ENCODE measurements at places on chromosomes 1 and 21.

DNA sequence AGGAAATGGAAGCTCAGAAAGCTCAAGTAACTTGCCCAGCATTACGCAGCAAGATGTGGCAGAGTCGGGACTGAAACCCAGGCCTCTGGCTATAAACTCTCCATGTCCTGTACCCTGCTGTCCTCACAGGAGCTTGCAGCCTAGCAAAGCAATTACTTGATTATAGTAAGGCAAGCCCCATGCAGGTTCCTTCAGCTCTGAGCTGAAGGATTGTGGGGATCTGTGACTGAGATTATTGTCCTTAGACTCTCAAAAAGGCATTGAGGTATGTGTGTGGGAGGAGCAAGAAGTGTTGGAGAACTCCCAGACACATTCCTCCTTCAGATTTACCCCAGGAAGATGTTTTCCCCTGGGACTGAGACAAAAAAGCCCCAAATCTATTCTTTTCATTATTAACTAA lies 124.0 kb upstream of the SPATA6 start:
- no peak for DNase-seq

GRCh38 chr1:20381045-20381641 lies 90.5 kb downstream of the VWA5B1 start:
- DNase-seq, result no peak

GRCh38 chr21:46425571-46425970 lies 33.1 kb upstream of the DIP2A start:
- DNase-seq, result peak; percentile 31

DNA sequence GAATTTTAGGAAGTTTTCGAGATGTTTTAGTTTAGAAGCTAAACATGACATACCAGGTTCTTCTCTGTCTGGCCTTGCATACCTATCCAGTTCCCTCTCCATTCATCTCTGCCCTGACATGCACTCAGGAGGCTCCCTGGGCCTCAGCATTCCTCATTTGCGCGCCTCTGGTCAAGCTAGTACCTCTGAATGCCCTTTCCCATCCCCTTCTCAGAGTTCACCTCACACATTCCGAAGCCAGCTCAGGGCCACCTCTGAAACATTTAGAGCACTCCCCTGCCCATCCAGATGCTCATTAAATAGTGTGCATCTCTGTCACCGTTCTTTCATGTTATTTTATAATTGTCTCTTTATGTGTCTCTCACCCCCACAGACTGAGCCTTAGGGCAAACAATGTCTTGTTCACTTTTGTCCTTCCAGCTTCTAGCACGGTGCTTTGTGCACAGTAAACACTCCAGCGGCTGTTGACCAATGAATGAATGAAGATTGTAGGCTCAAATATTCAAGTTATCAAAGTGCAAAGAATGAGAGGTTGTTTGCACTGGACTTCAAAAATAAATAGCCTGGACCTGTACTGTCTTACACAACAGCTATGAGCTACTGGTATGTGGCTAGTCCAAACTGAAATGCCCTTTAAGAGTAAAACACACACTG lies 1.2 kb upstream of the DHCR24 start:
- DNase-seq, result no peak

DNA sequence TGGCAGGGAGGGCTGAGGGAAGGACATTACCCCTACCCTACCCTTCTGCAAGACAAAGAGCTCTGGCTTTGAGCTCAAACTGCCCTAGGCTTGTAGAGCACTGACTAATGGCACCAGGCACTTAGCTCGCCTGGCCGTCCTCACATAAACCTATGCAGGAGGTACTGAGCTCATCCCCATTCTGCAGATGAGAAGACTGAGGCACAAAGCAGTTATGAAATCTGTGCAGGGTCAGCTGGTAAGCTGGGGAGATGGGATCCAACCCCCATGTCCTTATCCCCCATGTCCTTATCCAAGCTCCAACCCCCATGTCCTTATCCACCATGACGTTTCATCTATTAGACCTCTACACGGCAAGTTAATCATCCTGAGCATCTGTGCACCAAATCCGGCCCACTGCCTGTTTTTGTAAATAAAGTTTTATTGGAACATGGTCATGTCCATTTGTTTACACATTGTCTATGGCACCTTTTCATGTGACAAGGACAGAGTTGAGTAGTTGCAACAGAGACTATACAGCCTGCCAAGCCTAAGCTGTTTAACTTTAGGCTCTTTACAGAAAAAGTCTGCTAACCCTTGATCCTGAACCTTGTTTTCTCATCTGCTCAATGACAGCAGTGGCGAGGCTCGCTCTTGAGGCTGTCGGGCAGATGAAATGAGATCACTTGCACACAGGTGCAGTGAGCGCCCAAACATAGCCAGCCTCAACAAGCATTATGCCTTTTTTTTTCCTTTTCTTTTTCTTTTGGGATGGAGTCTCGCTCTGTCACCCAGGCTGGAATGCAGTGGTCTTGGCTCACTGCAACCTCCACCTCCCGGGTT lies 86.8 kb downstream of the FBXO2 start:
- DNase-seq, result no peak

DNA sequence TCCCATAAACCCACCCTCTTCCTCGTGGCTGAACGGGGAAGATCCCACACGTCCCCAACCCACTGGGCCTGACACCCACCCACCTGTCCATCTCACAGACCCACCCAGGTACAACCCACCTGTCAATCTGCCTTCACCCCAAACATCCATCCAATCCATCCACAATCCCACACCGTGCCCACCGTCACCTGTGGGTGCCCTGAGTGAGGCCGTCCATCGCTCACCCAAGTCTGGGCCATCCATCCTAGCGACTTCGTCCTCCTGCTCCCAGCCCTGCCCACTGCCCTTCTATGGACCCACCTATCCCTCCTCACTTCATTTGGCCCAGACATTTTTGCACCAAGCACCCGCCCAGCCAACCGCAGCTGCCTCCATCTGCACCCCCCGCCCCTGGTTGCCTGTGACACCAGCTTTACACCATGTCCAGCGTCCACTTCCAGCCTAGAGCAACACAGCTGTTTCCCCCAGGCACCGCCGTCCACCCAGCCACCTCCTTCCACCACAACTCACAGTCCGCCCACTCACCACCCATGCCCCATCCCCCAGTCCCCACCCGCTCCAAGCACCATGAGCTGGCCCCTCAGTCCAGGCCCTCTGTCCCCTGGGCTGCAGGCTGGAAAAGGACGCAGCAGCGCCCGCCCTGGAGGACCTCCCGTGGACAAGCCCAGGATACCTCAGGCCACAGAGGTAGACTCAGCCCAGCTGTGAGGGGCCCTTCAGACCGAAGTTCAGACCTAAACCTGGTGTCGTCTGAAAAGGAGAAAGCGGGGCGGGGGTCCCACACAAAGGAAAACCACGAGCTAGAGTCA lies 7.7 kb downstream of the TTLL10 start:
- peak; percentile 26 for DNase-seq

DNA sequence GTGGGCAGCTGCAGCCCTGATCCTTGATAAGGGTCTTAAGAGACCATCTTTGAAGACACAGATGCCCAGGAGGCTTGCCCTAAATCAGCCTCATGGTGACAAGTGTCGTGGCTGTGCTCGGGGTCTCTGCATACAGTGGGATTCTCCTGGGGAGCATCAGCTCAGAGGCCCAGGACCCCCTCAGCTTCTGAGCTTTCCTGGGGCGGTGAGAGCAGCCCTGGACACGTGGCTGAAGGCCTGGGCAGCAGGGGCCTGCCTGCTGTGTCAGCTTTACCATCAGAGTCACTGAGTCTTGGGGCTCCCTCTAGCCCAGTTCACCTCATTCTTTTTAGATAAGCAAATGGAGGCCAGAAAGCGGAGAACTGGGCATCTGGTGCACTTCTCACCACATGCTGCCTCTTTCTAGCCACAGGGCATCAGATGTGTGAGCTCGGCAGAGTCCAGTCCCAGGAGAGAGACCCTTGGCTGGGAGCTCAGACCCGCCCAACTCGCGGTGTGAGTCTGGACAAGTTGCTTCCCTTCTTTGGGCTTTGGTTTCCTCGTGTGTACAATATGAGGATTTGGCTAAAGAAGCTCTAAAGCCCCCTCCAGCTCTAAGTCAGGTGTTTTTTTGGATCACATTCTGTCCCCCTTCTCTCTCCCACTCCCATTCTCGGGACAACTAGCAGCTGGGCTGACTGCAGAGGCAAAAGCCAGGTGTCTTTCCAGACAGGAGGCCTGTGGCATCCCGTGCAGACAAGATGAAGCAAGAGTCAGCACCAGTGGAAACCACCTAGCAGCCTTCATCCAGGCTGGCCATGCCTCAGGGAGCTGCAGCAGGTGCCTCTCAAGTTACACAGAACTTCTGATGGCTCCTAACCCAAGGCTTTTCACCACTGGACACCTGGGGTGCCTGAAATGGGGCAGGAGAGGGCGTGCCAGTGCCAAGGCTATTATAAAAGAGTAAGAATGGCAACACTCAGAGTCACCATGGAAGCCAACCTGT lies 119.1 kb downstream of the KCNN3 start:
- no peak for DNase-seq

- no peak for DNase-seq
Measured at GRCh38 chr1:15714406-15715136, 21.5 kb upstream of the SLC25A34 start.

DNA sequence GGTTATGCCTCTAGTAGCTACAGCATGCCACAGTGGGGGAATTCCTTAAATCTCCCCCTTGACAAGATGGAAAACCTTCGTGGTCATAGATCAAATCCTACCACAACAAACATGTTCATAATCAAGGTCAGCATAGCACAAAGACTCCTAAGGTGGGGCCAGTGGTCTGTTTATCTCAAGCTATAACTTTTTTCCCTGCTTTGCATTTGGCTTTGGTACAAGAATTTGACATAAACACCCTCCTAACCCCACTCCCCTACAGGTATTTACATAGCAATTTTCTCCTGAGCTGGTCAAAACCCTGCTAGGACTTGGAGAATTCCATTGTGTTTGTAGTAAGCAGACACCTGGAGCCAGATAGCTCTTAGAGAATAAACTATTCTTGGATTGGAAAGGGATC lies 58.5 kb downstream of the HIVEP3 start:
- no peak for DNase-seq

DNA sequence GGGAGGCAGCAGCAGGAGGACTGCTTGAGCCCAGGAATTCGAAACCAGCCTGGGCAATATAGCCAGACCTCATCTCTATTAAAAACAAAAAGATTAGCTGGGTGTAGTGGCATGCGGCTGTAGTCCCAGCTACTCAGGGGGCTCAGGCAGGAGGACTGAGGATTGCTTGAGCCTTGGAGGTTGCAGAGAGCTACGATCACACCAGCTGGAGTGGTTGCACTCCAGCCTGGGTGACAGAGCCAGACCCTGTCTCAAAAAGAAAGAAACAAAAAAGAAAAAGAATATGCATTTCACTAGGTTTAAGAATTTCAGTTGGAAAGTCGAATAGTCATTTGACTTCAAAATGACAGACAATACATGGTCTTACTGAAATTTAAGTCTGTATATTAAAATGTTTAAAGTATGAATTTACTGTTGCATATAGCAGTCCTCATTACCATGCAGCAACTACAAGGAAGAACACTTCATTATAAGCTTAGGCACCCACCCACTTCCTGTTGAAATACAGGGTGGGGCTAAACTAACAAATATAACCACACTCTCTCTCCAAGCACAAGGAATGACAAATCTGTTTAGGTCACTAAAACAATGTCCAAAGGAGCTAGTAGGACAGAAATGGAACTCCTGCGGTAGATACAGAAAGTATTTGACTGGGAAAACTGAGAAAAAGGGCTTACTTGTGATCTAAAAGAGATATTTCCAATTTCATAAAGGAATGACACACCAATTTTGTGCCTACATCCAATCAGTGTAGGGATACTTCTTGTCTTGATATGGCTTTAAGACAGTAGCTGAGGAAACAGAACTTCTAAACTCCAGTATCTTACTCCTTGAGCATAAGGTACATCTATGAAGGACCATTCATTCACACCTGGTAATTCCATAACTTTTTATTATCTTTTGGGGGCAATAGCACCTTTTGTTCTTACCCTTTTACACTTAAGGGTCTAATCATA lies 44.1 kb downstream of the GPR3 start:
- no peak for DNase-seq

DNA sequence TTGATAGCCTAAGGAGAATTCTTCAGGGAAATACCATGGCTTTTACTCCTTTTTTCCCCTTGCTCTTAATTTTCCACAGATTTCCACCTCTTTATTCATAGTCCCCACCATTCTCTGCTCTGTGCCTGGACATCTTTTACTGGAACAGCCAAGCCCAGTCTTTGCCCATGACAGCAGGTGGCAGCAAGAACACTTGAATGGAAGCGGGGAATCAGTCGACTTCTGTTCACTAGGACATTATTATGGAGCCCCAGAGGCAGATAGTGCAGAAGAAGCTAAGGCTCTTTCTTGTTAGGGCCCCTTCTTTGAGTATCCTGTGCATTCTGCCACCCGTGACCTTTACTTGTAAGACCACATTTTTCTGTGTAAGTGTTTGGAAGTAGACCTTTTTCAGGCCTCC lies 6.3 kb downstream of the OR14I1 start:
- no peak for DNase-seq

DNA sequence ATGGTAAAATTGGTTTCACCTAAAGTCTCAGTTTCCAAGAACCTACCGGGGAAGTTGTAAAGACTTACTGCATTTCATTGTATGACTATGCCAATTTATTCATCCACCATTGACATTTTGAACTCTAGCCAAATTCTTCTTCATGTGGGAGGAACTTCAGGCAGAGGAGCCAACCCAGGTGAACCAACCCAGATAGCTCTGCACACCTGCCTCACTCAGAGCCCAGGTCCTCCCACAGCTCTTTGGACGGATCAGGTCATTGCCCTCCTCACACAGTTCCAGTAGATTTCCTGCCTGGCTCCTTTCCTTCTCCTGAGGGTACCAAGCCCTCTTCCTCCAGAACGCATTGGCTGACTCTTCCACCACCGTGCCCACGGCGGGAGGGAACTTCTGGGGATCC lies 121.7 kb downstream of the DTL start:
- DNase-seq, result no peak

GRCh38 chr1:209647156-209647555 lies 5.1 kb downstream of the LAMB3 start:
- DNase-seq, result no peak

DNA sequence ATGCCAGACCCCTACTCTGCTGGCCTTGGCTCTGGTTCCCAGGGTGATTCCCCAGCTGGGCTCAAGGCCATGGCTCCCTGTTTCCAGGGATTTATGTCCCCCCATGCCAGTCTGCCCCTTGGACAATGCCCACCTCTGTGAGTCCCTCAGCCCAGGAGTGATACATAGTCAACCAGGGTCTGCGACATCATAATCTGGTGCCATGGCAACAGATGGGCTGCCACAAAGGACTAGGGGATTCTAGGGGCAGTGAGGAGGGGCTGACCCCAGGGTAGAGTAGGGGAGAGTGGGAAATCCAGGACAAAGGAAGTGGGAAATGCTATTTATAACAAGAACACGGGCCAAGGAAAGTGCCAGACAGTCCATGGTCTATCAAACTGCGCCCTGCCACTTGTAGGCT lies 33.8 kb downstream of the LRP8 start:
- no peak for DNase-seq

- DNase-seq, result no peak
Measured at GRCh38 chr1:15786581-15786980, 20.9 kb downstream of the UQCRHL start.

GRCh38 chr1:159005676-159006075 lies 4.0 kb upstream of the IFI16 start:
- DNase-seq, result no peak
